Stimulated activated CD4-positive, alpha-beta T cell treated with anti-CD3 and anti-CD28 coated beads, Interleukin-15, amount 100 ng/mL, for 1 hour (primary cell): ENCODE measurements at places on chromosomes 3 and 15.

- no peak for DNase-seq
These were observed 22.5 kb downstream of the MAP2K5 start for GRCh38 chr15:67564968-67565345.

- DNase-seq: no peak
These were observed 8.2 kb upstream of the DUSP7 start for GRCh38 chr3:52064561-52064960.

DNA sequence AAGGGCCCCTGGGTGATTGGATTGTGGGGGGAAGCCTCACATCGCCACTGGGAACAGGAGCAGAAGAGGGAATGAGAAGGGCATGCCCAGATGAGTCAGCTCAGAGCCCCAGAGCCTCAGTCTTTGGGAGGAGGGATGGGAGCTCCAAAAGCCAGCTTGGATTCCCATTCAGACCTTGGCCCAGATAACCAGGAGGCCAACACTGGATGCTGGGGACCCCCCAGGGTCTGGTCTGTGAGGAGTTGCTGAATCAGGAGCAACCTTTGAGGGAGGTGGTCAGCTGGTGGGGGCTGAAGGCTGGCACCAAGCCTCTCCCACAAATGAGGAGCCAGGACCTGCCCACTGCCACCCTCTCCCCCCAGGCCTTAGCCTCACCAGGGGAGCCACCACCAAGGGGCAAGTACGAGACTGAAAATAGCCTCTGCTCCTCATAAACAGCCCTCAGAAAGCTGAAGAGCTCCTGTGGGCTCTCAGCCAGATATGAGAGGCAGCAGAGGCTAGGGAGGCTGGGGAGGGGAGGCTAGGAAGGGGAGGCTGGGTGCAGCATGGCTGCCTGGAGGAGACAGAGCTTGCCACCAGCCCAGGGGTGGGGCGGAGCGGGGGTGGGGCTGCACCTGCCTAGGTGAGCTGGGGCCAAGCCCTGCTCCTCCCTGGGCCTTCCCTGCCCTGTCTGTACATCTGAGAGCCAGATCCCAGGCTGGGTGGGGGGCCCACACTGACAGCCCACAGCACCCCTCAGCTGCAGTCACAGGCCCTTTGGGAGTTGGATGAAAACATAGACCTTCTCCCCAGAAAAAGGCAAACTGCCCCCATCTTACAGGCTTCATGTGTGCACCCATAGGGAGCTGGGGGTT, 99.8 kb downstream of the SEC22A start:
- DNase-seq: no peak

DNA sequence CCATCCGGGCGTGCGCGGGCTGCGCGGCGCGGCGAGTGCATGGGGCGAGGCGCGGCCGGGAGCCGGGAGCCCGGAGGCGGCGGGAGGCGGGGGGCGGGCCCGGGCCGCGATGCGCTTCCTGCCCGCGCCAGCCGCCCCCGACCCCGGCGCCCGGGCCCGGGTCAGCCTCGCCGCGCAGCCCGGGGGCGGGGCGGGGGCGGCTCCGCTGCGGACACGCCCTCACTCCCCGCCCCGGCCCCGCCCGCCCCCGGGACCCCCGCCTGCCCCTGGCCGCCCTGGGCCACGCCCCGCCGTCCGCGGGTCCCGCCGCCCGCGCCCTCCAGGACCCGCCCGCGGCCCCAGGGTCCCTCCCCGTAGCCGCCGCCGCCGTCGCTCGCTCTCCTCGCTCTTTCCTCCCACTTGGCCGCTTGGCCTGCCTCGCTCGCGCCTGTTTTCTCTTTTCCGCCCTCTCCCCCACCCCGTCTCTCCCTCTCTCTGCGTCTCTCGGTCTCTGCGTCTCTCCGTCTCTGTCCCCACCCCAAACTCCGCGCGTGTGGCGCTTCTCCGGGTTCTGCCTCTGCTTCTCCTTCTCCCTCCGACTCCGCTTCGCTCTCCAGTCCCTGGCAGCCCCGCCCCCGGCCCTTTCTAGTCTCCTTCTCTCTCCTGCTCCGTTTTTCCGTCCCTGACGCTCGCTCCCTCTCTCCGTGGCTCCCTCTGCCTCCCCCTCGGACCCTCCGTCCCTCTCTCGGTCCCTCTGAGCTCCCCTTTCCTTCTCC, at the start of gene PLXND1:
Gene PLXND1, minus strand, starts transcription at position 41 of the 755 bp plus-strand sequence. Its CDS starts 37 bp downstream, at position 4.
- DNase-seq: no peak

DNA sequence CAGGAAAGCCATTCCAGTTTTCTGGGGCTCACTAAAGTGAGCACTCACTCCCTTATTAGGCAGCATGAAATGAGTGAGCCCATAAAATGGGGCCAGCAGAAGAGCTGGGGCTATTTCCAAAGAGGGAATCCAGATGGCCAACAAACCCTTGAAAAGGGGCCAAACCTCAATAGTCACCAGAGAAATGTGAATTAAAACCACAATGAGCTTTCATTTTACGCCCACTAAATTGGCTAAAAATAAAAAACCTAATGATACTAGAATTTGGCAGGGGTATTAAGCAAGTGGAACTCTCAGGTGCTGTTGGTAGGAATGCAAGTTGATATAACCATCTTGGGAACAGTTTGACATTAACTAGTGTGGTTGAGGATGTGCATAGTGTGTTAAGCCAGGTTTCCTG, 42.1 kb upstream of the RAF1 start:
- DNase-seq: no peak

DNA sequence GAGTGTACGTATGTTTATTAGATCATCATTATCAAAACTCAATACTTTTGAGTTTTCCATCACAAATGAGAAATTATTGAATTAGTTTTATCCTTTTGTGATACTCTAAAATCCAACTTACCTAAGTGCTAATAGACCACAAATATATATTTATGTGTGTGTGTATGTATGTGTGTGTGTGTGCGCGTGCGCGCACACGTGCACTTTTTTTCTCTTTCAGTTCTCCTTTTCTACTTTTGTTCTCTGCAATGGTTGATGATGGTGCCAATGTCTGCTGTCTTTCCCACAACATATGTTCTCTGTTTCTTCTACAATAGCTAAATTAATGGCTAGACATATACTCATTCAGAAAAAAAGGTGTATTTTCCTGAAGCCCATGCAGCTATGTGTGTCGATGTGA, 571.6 kb upstream of the ARPP21 start:
- no peak for DNase-seq

DNA sequence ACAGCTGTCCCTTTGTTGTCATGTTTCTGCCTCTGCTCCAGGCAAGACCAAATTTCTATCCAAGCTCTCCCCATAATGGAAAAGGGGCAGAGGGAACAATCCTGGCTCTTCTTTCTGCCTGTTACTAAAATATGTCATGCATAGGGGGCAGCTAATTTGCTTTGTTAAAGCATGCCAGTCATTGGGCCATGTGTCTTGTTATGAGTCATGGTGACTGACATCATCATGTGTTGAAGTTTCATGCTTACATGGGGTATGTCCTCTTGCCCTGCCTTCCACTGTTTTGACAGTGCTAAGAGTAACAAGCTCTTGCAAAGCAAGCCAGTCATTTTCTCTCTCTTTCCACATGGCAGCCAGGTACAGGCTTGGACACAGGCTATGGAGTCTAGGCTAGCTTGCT, 268.9 kb downstream of the GABRB3 start:
- DNase-seq: no peak

DNA sequence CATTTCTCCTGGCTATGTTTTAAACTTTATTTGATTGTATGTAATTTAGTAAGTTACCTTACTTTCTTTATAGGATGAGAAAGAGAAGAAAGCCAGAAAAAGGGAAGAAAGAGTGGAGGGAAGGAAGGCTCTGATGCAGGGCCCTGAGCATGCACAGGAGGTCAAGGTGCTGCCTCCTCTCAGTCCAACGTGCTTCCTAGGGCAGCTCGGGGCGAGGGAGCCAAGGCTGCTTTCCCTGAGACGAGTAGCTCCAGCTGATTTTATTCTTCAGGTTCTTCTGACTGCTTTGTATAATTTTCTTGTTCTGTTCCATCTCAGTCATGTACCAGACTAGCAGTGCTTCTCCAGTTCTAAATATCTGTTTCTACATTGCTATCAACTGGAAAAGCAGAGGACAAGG, 3.4 kb downstream of the CORO2B start:
- DNase-seq: no peak

GRCh38 chr3:30309961-30310954, 296.1 kb upstream of the TGFBR2 start:
- DNase-seq: no peak

- DNase-seq: no peak
These were observed 39.9 kb downstream of the SMAD3 start for GRCh38 chr15:67105065-67105951.

- DNase-seq: no peak
These were observed 72.1 kb upstream of the FNDC3B start for GRCh38 chr3:171967137-171967783.

DNA sequence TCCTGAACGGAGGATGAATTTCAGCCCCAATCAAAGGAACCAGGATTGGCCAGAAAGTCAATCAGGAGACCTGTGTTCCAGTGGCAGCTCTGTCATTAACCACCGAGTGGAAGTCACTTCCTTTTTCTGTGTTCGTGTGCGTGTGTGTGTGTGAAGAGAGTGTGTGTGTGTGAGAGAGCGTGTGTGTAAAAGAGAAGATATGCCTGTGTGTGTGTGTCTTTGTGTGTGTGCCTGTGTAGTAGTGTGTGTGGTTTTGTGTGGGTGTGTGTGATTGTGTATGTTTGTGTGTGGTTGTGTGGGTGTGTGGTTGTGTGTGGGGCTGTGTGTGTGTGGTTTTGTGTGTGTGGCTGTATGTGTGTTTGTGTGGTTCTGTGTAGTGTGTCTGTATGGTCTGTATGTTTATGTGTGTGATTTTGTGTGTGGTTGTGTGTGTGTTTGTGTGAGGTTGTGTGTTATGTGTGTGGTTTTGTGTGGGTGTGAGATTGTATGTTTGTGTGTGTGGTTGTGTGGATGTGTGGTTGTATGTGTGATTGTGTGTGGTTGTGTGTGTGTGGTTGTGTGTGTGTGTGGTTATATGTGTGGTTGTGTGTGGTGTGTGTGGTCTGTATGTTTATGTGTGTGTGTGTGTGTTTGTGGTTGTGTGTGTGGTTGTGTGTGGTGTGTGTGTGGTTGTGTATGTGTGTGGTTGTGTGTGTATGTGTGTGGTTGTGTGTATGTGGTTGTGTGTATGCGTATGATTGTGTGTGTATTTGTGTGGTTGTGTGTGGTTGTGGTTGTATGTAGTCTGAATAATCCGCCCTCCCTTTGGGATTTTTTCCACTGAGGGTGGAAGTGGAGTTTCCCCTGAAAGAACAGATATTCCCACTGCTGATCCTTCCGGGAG, 314.4 kb downstream of the SHQ1 start:
- DNase-seq: no peak

DNA sequence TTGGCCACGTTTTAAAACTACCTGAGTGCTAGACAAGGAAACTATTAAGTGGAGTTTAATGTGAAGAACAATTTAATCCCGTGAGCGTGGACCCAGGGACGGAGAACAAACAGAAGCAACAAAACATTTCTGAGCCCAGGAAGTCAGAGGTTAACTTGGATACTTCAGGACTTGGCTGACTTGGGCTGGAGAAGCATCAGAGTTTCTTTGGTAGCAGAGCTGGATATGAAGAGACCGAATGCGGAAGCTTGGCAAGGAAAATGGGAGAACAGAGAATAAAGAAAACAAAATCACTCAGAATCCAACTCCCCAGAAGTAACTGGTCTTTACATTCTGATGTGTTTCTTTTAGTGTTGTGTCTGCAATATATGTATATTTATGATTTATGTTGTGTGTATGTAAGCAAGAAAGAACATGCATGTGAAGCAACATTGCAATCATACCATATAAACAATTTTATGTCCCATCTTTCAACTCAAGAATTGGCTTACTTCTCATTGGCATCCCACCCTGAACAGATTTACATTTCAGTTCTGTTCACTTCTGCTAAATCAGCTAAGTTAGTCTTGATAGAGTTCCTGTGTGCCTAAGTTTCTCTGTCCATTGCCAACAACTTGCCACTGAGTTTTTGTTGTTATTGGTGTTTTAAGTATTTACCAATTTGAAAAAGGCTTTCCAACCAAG, 17.2 kb upstream of the PLOD2 start:
- no peak for DNase-seq

DNA sequence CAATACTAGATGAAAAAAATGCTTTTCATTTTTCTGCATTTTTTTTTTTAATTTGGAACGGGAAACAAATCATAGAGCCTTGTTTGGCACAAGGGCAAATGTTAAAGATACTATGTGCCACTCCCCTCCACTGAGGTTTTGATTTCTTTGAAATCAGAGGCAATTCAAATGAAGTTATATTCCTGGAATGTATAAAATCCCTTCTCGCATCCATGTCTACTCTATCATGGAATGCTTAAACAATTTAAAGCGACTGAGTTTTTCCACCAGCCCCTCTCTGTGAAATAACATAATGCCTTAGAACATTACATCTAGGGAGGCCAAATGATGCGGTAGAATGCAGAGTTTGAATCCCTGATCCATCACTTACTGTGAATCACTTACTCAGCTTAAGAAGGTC, 69.7 kb downstream of the FMN1 start:
- DNase-seq: no peak

DNA sequence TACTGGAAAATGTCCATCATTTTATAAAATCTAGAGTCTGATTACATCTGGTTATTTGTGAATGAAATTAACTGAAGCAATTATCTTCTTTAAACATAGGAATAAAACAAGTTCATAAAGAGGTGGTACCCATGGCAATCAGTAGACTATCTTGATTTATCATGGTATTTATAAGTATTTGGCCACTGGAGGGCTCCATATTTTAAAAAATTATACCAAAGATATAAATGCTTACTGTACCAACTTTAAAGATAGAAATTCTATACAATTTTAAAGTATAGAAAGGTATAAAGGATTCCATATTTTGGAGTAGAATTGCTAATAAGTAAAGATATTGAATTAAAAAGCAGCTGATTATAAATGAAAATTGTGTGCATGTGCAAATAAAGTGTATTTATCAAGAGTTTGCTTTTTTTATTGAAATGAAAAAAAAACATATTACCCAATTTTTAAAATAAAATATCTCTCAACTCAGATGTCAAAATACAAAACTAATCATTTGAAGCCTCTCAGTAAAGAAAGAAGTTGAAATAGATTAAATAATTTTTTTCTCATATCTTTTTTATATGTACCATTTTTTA, 105.3 kb downstream of the BBX start:
- DNase-seq: no peak

DNA sequence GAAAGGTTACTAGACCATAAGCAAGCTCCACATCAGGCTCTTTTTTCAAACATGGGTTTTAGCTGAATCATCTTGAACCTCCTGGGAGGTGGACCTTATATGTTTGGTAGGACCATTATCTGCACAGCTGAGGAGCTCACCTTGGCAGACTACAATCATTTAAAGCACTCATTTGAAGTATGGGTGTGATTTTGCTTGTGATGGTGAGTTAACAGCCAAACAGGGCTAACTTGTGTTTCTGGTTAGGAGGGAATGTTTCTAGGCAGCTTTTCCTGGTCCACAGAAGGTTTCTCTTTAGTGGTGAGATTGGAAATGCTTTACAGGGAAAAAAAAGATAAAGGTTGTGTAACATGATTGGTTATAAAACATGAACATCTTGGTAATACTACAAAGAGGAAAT, 61.8 kb downstream of the ARHGEF26 start:
- no peak for DNase-seq

DNA sequence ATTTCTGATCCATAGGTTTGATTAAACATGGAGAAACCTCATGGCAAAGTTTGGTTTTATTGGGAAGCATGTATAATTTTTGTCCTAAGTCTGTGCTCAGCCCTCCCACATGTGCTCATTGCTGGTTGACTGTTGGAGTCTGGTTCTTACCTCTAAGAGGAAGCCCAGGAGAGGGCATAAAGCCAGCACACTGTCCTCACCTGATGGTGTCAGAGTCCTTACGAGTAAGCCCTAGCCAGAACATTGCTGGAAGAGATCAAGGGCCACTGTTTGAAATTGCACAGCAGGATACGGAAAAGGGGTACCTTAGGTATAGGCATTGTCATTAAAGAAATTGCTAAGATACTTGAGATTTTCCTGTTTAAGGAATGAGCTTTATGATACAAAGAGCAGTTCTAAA, 21.3 kb downstream of the MLH1 start:
- no peak for DNase-seq
